ENCODE measurements at places on chromosomes 16 and 17.

- no peak for DNase-seq
These were observed 50.4 kb downstream of the VAT1L start for GRCh38 chr16:77838597-77839255.

DNA sequence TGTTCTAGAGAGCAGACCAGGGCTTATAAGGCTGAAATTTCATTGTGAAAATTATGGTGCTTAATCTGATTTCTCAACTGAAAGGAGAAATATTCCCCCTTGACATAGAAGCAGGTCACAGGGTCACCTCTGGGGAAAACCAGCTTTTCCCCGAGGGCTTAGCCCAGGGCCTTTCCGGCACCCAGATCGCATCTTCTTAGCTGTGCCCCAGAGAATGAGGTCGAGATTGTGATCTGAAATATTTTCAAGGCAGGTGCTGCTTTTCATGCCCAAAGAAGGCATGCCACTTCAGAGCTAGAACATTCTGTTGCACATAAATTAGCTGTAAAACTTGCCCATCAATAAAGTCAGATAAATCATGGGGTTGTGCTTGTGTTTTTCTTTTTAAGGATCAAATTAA is 25.4 kb upstream of the ARHGAP17 start:
- no peak for DNase-seq

DNA sequence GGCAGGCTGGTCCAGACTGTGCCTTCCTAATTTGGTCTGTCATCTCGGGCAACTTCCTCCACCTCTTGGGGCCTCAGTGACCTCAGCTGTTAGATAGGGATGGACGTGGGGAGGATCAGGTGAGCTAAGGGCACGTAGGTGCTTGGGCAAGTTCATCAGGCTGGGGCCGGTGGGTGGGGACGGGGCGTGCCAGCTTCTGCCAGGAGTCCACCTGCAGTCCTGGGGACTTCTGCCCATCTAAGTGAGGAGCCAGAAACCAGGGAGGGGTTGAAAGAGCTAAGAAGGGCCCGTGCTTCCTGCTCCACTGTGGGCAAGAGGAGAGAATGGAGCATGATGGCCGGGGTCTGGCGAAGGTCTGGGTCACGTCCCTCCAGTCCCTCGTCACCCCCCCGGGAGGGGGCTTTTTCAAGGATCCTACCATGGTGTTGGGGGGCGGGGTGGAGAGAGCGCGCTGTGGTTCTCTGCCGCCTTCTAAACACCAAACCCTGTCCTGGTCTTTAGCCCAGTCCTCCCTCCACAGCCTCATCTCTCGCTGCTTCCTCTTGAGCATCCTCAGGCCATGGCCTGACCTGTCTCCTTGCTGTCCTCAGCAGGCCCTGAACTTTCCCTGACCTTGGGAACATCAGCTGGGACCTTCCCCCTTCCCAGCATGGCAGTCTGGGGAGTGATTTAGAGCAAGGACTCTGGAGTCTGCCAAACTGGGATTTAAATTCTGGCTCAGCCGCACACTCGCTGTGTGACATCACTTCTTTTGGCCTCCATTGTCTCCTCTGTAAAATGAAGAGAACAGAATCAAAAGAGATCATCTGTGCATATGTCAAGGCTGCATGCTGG is 21.6 kb downstream of the SPNS2 start:
- DNase-seq = no peak

DNA sequence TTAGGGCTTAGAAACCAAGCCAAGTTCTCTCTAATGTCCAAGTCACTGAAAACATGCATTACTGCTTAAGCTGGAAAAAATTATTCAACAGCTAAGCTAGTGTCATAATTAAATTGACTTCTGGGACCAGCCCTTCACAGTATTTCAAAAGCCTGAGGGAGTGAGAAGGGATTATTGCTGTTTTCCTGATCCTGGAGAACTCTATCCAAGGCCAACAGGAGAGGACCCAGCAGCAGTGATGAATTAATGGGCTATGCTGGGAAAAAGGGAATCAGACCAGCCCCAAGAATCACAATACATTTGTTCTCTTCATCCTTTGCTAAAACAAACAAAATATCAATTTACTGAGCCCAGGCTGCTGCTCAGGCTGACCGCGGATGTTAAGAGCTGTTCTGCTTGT is 34.5 kb upstream of the CLEC3A start:
- no peak for DNase-seq

DNA sequence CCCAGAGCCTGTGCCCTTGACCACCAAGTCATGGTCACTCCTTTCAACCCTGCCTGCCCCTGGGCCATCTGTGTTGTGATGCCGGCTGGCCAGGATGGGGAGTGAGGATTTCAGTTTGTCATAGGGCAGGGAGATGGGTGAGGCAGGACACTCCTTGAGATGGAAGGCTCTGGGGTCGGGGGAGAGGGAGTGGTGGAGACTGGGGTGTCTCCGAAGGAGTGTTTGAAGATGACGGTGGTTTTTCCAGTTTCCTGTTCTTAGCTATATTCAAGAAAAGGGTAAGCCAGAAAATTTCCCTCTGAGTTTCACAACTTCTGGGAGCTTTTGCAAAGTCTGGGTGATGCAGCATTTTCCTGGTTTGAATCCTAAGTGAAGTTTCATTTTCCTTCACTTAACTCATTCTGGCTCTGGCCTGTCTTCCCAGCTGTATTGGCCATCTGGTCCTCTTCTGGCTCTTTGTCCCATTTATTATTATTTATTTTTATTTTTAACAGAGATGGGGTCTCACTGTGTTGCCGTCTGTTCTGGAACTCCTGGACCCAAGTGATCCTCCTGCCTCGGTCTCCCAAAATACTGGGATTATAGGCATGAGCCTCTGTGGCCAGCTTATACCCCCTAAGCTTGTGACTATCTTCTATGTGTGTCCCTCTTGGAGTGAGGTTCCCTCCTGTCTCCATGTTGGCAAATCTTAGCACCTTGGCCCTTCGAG is 27.7 kb downstream of the ABCC1 start:
- DNase-seq = no peak

DNA sequence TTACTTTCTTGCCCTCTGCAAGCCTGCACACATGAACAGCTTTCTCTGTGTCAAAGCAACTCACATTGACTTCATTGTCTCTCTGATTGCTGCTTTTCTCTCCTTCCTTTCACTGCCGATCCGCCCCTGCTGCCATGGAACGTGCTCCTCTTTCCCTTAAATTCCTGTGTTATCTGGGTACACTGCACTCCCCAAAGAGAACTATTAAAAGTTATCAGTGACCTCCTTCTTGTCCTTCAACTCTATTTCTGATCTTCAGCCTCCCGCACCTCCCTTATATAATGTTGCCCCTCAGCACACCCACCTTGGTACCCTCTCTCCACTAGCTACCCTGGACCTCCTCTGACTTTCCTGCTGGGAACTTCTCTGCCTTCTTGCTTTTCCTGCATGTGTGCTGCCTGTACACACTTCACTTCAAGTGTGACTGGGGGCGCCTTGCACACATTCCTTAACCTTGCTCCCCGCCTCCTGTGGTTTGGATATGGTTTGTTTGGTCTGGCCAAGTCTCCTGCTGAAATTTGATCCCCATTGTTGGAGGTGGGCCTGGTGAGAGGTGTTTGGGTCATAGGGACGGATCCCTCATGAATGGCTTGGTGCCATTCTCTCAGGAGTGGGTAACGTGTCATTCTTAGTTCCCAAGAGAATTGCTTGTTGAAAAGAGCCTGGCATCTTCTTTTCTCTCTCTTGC is 26.7 kb upstream of the PMP22 start:
- no peak for DNase-seq

DNA sequence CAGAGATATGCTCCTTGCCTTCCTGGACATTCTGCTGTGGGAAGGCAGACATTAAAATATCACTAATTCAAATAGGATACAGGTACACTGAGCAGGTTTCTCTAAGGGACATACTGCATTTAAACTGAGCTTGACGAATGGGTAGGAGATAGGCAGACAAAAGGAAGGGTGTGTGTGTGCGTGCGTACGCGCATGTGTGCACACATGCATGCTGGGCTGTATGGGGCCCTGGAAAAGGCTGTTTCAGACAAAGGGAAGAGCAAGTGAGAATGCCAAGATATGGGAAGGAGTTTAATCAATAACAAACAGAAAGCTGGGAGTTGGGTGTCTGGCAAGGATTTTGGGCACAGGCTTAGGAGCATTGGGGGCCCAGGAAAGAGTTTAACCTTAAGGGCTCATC is 196.2 kb downstream of the PRKCA start:
- DNase-seq = no peak

DNA sequence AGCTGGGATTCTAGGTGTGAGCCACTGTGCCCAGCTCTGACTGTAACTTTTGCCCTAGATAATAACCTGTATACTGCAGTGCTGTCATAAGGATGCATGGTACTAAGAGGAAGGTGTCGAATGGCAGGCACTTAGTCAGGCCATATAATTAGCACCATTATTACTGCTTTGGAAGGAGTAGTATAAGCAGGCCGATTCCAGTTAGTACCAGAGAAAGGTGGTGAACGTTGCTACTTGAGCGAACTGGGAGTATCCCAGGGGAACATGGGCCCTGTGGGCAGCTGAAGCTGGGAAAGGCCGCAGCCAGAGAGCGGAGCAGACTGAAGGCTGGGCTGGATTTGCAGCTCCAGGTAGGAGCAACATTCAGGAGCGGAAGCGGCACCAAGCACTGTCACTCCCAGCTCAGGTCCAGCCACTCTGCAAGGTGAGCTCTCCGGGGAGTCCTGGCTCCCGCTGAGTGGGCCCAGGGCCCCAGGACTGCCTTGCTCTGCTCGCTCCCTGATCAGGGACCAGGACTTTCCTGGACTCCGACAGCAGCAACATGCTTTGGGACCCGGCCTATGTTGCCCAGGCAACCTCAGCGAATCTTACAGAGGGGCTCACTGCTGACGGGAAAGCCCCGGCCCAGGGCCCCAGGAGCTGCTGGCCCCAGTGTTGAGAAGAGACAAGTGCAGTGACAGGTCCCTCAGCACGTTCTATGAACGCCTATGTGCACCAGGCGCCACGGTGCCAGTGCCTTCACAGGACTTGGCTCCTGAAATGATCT is 28.6 kb downstream of the C16orf74 start:
- DNase-seq = no peak

GRCh38 chr16:85978291-85978775 is 79.4 kb downstream of the IRF8 start:
- DNase-seq = no peak

DNA sequence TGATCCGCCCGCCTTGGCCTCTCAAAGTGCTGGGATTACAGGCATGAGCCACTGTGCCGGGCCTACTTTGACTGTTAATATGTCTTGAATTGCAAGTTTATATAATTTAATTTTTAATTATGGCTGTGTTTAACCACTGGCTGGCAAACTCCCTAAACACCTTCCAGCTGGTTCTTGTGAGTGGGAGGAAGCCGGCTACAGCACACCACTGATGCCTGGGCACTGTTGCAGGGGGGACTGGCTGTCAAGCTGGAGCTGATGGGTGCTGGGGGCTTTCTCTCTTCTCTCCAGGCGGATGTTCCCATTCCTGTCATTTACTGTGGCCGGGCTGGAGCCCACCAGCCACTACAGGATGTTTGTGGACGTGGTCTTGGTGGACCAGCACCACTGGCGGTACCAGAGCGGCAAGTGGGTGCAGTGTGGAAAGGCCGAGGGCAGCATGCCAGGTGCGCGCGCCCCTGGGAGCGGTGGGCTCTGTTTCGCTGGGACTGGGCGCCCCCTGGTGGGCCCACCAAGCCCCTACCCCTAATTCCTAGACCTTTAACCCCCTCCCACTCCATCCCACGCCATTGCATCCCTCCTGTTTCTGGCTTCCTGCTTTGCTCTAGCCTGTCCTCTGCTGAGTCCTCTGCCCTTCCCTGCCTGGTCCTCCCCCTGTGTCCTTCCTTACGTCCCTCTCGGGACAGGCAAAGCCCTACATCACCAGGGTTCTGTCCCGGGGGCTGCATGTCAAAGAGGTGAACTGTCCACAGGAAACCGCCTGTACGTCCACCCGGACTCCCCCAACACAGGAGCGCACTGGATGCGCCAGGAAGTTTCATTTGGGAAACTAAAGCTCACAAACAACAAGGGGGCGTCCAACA is 9.5 kb downstream of the TBX21 start:
- no peak for DNase-seq

DNA sequence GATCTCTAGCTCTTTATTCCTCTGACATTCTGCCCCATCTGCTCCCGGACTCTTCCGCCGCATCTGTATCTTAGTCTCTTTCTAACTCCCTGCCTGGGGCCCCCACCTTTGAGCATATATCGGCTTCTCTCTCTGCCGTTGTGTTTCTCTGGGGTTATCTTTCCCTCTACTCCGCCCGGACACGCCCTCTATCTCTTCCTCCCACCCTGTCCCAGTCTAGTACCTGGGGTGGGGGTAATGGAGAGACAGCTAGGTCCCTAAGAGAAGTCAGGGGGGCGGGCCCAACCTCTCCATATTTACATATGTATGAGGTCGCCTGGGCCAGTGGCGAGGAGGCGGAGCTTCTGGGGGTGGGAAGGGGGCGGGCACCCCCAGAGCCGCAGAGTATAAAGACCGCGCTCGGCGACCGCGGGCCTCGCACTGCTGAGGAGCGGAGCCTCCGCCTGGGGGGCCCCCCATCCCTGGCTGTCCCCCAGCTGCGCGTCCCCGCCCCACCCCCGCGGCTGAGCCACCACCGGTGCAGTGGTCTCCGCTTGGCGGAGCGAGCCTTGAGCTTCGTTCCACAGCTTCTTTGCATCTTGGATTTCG is at the start of gene ATP1B2:
TSS of gene ATP1B2 (plus strand) at position 418 of the 588 bp plus-strand sequence. CDS start 593 bp downstream, outside the sequence.
- DNase-seq = peak; percentile 57

- DNase-seq = no peak
These were observed 680.7 kb upstream of the SALL1 start for GRCh38 chr16:51831595-51832367.

DNA sequence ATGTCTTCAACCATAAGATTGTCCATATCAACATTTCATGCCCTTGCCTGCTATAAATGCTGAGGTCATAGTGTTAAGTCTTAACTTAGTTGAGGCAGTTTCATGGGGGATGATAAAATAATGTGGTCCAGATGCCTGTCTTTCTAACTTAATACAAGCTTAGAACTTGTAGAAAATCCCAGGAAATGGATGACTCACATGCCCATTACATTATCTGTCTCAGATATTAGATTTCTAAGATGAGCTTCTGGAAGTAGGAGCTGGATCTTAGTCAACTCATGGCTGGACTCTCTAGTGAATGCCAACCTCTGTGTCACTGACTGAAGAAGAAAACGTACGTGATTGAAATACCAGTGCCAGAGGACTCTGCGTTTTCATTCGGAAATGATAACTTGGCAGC is 797.5 kb upstream of the EEF2KMT start:
- no peak for DNase-seq

GRCh38 chr17:74354123-74354522 is 7.5 kb downstream of the BTBD17 start:
- DNase-seq = peak; percentile 21

DNA sequence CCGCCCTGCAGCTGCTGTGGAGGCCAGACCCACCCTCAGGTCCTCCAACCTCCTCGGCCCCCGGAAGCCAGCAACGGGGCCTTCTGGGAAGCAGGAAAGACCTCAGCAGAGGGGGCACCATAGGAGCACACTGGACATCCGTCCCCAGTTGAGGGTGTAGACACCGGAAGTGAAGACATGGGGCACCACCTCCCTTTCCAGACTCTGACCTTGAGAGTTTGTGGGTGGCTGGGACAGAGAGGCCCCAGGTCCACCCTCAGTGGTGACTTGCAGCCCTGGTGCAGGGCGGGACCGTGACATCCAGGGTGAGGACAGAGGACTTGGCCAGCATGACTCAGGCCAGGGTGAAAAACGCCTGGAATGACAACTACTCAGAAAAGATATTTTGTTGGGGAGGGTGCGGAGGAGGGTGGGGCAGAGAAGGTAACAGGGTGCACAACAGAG is 19.9 kb downstream of the CEP295NL start:
- no peak for DNase-seq

- DNase-seq = no peak
These were observed 2.8 kb downstream of the DCUN1D3 start for GRCh38 chr16:20897253-20897897.

- DNase-seq = no peak
These were observed 9.9 kb downstream of the LGALS3BP start for GRCh38 chr17:78969865-78970264.

GRCh38 chr17:17893801-17894644 is 57.2 kb upstream of the SREBF1 start:
- DNase-seq = no peak
